Thoracic aorta (tissue), 2 donors: ENCODE measurements at places on chromosomes 12 and 14. TPM values are rescaled to one million over a fixed set of nuclear protein-coding genes. Genes with fewer than 3 reads are reported as not detected.

The INHBE gene
- not detected for total RNA-seq

DNA sequence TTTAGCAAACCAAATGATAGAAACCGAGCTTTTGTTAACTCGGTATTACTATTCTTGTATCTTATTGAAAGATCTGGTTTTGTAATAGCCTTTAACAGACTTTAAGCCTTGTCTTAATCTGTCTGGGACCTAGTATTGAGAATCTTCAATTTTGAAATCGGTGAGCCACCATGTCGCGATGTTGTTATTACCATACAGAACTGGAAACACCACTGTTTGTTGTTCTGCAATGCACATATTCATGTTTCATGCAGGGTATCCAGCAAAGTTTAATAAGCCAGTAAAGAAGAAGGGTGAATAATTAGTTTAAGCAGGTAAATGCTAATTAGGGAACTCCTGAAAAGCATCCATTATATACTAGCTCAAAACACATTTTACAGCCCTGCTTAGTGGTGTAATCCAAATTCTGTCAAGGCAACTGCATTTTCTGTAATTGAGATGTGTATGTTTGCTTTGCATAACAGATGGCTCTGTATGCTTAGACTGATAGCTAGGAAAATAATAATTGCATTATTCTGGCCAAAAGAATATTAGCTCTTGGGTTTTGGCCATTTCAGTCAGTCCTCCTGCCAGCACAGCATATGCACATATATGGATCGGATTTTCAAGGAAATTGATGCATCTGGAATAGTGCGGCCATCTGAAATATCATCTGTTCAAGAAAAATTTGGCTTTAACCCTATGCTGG lies 389.2 kb downstream of the EGLN3 start:
- H3K36me3 ChIP-seq: no peaks in the 10 kb centered on the region
- H3K27ac ChIP-seq: no peak overlapping the region
- no peak overlapping the region for H3K4me3 ChIP-seq
- no peak for DNase-seq
- H3K27me3 ChIP-seq: no peaks in the 10 kb centered on the region
- no peaks in the 10 kb centered on the region for H3K4me1 ChIP-seq

DNA sequence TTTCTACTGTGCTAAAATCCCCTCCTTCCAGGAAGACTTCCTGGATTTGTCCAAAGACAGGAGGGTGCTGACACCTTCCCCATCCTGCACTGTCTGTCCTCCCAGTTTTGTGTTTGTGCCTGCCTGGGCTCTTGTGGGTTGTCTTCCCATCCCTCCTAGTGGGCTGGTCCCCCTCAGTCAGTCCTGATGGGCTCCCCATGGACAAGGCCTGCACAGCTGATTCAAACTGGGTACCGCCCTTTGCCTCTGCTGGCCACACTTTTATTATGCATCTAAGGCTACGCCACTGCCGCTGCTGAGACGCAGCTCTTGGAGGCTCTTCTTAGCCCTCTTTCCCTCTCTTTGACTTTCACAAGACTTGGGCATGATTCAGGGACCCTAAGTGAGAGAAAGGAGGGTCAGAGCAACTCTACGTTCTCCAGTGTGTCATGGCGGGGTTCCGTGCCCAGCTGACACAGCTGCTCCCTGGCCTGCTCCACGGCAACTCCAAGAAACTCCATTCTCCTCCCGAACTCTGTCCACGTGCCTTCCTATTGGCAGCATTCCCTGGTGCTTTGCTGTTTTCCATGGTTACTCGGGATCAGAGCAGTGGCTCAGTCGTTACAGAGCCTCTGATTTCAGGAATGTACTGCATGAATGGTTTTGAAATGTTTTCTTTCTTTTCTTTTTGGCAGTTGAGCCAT lies 3.8 kb upstream of the KRT85 start:
- H3K4me3 ChIP-seq: peak overlapping the region; percentile 16
- H3K27ac ChIP-seq: peak overlapping the region; percentile 70
- no peaks in the 10 kb centered on the region for H3K36me3 ChIP-seq
- peaks cover 10% of the 10 kb centered on the region for H3K4me1 ChIP-seq
- no peaks in the 10 kb centered on the region for H3K27me3 ChIP-seq
- peak; percentile 48 for DNase-seq

GRCh38 chr12:2171672-2172426 lies 119.1 kb downstream of the CACNA1C start:
- H3K36me3 ChIP-seq: no peaks in the 10 kb centered on the region
- no peak for DNase-seq
